Glomerular endothelial cell (primary cell): ENCODE measurements at places on chromosomes 1 and 21. TPM values are rescaled to one million over a fixed set of nuclear protein-coding genes. Genes with fewer than 3 reads are reported as not detected.

GRCh38 chr21:30014886-30015285 lies 75.1 kb upstream of the GRIK1 start:
- DNase-seq, result no peak

DNA sequence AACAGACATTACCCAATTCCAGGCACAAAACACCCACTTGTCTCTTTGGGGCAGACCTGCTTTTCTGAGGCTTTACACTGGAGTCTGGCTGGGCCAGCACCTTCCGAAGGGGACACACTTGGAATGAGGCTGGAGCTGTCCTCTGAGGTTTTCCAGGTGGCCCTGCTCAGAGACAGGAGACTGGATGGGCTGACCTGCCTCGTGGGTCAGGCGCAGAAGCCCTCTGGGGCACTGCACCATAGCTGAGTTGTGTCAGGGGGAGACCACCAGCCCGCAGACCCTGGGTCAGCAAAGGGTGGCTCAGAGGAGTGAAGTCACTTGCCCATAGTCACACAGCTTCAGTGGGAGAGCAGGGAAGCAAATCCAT lies 1.8 kb downstream of the SH2D5 start:
- no peak for DNase-seq

GRCh38 chr21:21631961-21632360 lies 633.8 kb downstream of the NCAM2 start:
- DNase-seq, result no peak

DNA sequence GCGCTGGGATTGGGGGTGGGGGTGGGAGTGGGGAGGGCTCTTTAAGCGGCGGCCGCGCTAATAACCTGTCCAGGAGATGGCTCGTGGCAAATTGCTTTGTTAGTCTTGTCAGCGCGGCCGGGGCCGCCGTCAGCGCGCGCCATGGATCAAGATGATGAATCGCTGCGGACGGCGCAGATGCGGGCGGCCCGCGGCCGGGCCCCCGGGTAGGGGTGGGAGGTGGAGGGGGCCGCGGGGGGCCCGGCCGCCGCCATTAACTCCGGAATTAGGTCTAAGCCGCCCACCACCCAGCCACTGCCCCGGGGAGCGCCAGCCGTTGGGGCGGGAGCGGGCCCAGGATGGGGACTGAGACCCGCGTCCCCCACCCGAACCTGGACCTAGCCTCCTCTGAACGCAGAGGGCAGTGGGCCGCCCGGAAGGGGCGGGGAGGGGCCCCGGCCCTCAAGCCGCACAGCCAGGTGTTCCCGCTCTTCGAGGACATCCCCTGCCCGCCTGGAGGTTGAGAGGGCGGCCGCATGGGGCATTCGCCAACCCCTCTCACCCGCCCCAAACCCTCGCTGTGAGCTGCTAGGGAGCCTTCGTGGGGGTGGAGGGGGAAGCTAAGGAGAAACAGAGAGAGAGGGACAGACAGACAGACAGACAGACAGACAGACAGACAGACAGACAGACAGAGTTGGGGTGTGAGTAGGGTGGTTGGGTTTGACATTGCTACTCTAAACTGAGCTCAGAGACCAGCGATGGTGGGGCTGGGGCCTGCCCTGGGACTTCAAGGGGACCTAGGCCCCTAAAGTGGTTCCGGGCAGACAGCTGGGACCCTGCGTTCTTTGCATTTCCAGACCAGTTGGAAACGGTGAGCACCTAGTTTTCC lies 3.8 kb upstream of the DMBX1 start:
- no peak for DNase-seq

The NUF2 gene
- total RNA-seq, result 1.8 and 8.0 TPM in 2 replicates

DNA sequence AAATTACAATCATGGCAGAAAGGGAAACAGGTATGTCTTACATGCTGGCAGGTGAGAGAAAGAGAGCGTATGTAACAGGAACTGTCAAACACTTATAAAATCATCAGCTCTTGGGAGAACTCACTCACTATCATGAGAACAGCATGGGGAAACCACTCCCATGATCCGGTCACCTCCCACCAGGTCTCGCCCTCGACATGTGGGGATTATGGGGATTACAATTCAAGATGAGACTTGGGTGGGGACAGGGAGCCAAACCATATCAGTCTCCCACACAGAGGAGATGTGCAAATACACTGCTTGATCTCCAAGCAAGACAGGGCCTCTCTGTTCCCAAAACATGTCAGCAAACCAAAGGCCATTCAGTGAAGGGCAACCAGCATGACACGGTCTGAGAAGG lies 27.4 kb downstream of the LMX1A start:
- no peak for DNase-seq

The GJA9 gene
- not detected in 2 replicates for total RNA-seq
